Activated CD4-positive, alpha-beta T cell treated with anti-CD3 and anti-CD28 coated beads for 24 hours (primary cell): ENCODE measurements at places on chromosomes 16 and 17.

GRCh38 chr17:55722742-55723487 lies at the start of gene TMEM100:
Gene TMEM100 (minus strand): TSS chr17:55722864. CDS start chr17:55721070, 1,794 bp downstream.
- DNase-seq, result no peak

- DNase-seq, result no peak
Observed at GRCh38 chr16:80105160-80105559, 435.6 kb upstream of the DYNLRB2 start.

GRCh38 chr17:12726131-12726530 lies 60.4 kb downstream of the MYOCD start:
- DNase-seq, result no peak

- no peak for DNase-seq
Observed at GRCh38 chr16:351804-352520, 561 bp downstream of the AXIN1 start.

GRCh38 chr17:48995974-48996721 lies 1.0 kb upstream of the IGF2BP1 start:
- no peak for DNase-seq

DNA sequence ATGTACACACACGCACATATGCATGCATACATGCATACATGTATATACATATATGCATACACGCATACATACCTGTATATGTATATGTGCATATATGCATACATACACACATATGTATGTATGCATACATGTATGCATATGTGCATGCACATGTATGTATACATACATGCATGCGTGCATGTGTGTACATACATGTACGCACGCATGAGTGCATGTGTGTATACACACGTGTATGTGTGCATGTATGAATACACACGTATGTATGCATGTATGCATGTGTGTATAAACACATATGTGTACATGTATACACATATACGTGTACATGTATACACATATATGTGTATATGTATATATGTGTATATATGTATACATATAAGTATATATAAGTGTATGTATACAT lies 28.5 kb upstream of the DLX3 start:
- no peak for DNase-seq

GRCh38 chr17:76700270-76700616 lies 10.5 kb downstream of the MXRA7 start:
- no peak for DNase-seq

DNA sequence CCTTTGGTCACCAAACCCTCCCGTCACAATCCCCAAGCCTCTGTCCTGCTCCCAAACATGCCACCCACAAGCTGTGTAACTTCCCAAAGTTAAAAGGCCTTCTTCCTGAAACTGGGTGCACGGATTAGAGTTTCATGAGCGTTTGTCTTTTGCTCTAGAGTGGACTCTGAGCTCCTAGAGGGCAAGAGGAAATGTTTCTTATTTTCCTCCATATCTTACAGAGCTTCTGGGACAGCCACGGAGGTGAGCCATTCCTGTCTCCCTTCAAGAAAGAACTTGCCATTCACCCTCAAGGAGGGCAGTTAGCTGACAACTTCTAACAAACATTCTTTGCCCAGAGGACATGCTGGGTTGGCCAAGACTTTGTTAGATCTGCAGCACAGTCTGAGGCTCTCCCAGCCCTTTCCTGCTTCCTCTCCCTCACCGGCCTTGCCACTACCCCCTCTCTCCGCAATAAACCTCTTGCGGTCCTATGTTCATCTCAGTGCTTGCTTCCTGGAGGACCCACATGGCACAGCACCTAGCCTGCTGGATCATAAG lies 2.6 kb upstream of the MYCBPAP start:
- no peak for DNase-seq

- DNase-seq, result no peak
Observed at GRCh38 chr17:2580661-2581060, 12.8 kb upstream of the PAFAH1B1 start.
